ENCODE measurements at places on chromosomes 6 and 20. TPM values are rescaled to one million over a fixed set of nuclear protein-coding genes. Genes with fewer than 3 reads are reported as not detected.

The C2 gene
- total RNA-seq: 0.20 TPM

The SEMG1 gene
- total RNA-seq: not detected

The SLC13A3 gene
- total RNA-seq: 0.66 TPM

The TFAP2D gene
- total RNA-seq: not detected

The SNAI1 gene
- total RNA-seq: 9.1 TPM

The COL12A1 gene
- 106 TPM for total RNA-seq

Measured in astrocyte (in vitro differentiated cells and primary cell).